Stimulated activated CD8-positive, alpha-beta memory T cell treated with anti-CD3 and anti-CD28 coated beads, Interleukin-4, amount 100 ng/mL, for 48 hours (primary cell): ENCODE measurements at places on chromosomes 16 and 17.

GRCh38 chr17:67994817-67995569 is 1.3 kb downstream of the C17orf58 start:
- DNase-seq = peak; percentile 22

- DNase-seq = no peak
These were observed 251.1 kb downstream of the ABCC12 start for GRCh38 chr16:47904691-47905090.

DNA sequence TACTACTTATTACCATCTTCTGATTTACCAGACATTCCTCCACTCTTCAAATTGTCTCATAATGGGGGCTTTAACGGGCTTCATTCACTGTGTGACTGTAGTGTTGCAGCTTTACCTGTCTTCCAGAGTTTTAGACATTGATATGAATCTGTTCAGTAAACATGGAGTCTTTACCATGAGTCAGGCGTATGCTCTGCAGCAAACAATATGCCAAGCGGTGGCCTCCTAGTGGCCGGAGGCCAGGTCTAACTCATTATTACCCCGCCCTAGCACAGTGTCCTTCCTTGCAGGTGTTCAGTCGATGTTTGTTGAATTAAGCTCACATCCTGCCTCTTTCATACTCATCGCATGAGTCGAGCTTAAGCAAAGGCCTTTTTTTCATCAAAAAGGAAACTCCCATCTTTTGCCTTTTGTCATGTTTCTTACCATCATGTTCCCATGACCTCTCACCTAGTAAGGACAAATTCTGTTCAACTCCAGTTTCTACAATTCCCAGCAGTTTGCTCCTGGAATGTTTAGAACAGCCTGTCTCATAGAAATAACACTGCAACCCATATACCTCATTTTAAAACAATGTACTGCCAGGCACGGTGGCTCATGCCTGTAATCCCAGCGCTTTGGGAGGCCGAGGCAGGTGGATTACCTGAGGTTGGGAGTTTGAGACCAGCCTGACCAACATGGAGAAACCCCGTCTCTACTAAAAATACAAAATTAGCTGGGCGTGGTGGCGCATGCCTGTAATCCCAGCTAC is 39.4 kb downstream of the TUBD1 start:
- no peak for DNase-seq

DNA sequence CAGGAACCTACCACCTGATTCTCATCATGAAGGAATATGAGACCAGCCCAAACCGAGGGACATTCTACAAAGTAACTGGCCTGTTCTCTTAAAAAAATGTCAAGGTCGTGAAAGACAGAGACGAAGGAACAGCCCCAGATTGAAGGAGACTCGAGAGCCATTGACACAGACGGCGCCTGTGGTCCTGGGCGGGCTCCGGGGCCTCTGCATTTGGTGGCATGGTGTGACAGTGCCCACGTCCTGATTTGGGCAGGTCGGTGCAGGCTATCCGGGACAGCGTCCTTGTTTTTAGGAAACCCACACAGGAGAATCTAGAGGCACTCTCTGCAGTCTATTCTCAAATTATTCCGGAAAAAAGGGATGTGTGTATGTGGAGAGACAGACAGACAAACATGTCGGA is 64.1 kb downstream of the ADCY9 start:
- DNase-seq = no peak

GRCh38 chr16:77680496-77680895 is 41.8 kb upstream of the NUDT7 start:
- DNase-seq = no peak

GRCh38 chr17:55622547-55622946 is 100.1 kb downstream of the TMEM100 start:
- no peak for DNase-seq

GRCh38 chr17:77470800-77471733 is 330.3 kb downstream of the SEC14L1 start:
- DNase-seq = no peak

- peak; percentile 75 for DNase-seq
These were observed 4.0 kb upstream of the WNT3 start for GRCh38 chr17:46822388-46822921.

DNA sequence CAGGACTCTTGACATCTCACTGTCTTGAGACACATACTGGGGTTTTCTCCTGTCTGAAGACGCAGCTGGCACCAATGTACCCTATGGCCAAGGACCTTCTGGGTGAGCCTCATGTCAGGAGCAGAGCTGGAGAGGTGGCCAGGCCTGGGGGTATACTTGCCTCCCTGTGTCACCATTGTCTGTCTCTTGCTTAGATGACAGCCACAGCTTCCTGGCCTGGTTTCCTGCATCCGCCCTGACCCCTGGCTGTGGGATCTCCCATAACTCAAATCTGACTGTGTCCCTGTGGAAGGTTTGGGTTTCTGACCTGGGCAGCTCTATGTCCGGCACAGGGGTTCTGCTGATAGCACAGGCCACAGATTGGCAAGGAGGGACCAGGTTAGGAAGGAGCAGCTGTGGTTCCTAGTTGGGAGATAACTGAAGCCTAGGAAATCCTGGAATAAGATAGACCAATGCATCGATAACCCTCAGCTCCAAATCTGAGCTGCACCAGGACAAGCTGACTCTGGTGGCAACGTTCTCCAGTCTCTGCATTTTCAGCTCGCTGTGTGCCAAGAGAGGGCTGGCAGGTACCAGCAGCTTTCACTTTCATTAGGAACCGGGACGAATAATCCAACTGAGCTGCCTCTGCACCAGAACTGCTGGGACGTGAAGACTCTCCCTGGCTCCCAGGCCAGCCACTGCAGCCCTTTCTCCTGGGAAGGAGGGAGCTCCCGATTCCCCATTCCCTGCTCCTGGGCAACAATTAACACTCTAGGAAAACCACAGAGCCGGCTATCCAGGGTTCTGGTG is 5.0 kb downstream of the DEXI start:
- no peak for DNase-seq

DNA sequence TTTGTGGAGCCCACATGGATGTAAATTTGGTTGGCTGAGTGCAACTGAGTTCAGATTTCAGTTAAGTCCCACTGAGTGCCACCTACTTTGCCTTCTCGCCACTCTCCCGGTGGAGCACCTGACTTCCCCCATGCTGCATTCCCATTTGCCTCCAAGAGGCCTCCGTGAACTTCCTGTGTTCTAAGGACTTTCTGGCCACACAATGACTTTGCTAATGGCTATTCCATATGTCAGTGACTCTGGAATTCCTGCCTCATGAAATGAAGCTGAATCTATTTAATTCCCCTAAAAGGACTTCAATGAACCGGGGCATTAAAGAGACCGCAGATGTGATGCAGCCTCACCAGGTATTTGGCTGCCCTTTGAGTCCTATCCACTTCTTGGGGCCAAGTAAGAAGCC is 29.9 kb downstream of the ABCC12 start:
- DNase-seq = no peak

DNA sequence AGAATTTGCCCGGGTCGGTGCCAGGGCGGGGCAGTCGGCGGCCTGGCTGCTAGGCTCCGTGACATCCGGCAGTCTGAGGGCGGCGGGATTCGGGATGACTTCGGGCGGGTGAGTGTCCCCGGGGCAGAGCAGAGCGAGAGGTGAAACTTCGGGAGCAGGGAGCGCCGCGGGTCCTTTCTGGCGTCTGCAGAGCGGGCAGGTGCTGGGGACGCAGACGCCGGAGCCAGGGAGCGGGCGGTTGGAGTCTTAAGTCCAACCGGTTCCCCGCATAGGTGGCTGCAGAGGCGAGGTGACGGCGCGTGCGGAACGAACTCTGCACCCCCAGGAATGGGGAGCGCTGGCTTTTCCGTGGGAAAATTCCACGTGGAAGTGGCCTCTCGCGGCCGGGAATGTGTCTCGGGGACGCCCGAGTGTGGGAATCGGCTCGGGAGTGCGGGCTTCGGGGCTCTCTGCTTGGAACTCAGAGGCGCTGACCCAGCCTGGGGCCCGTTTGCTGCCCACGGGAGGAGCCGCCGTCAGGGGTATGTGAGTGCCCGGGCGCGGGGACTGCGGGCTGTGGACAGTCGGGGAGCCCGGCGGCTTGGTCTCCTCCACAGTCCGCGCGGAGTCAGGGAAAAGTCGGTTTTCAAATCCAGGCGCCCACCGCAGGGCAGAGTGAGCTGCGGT is at the start of gene B4GALNT2:
Gene B4GALNT2, plus strand, starts transcription at position 71 of the 666 bp plus-strand sequence. Its CDS starts 24 bp downstream, at position 95.
- peak; percentile 32 for DNase-seq

DNA sequence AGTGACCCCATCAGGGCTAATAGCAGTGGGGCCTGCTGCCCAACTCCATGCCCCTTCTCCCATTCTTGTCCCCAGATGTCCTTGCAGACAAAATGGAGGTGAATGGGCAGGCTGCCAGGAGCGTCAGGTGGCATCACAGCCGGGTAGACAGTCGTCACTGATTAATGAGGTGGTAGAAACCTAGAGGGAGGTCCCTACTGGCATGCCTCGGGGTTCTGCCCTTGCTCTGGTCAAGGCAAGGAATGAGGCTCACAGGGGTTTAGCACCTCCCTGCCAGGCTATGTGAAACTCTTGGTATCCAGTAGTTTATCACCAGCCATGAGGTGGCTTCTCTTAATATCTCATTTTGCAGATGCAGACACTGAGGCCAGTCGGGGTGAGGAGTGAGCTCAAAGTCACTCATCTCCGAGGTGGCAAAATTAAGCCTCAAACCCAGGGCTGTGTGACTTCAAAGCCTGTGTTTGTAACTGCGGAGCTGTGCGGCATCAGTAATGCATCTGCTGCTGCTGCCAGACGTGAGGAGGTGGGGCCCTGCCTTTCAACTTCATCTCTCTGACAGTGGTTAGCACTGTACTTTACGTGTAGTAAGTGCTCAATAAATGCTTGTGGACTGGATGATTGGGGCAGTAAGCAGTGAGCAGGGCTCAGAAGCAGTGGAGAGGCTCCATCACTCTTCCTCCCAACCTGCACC is 21.3 kb downstream of the RAI1 start:
- DNase-seq = no peak

DNA sequence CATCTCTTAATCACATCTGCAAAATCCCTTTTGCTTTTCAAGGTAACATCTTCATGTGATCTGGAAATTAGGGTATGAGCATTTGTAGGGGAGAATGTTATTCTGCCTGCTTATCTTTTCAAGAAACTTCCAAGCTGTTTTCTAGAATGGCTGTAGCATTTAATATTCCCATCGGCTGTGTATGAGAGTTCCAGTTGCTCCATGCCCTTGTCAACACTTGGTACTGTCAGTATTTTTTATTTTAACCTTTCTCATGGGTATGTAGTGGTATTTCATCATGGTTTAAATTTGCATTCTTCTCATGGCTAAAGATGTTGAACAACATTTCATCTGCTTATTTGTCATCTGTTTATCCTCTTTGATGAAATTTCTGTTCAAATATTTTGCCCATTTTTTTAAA is 90.6 kb upstream of the HLF start:
- no peak for DNase-seq

GRCh38 chr17:76529224-76530094 is 8.1 kb downstream of the CYGB start:
- no peak for DNase-seq

DNA sequence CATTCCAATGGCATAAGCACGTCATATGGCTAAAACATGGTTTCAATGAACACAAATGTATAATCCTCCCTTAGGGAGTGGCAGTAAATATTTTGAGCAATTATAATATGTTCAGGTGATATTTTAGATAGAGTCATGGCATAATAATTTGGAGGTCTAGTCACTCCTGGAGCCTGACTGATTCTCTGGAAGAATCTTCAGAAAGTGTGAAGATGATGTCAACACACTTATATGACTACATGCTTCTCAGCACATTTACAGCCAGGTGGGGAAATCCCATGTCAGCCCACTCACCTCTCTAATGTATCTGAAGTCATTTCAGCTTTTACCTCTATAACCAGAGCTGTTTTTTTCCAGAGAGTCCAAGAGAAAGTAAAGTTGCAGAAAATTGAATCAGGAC is 474.8 kb downstream of the SHISA9 start:
- DNase-seq = no peak

GRCh38 chr16:83138976-83139690 is 512.4 kb downstream of the CDH13 start:
- DNase-seq = no peak

- DNase-seq = no peak
These were observed 10.8 kb upstream of the GCSH start for GRCh38 chr16:81106826-81107503.

DNA sequence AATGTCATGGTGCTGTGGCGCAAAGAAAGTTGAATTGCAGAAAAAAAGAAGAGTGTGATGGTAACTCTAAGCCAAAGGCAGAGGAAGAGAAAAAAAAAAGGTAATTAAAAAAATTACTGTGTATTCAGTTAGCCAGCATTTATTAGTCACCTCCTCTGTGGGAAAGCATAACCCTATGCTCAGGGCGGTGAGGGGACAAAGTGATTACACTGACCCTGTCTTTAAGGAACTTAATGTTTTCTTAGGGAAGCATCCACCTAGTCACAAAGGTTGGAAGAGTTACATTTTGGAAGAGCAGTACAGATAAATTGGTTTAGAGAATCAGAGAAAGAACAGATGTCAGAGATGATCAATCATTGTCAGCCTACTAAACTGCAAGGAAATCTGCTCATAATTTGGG is 410.3 kb downstream of the CDH11 start:
- DNase-seq = no peak

DNA sequence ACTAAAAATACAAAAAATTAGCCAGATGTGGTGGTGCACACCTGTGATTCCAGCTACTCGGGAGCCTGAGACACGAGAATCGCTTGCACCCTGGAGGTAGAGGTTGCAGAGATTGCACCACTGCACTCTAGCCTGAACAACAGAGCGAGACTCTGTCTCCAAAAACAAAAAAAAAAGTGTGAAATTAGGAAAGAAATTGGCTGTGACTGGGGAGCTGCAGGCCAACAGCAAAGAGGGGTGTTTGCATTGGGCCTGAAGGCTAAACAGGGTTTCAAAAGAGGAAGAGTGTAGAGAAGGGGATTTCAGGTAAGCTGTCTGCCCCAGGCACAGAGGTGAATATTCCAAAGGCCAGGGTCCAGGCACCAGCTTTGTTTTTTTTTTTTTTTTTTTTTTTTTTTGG is 9.4 kb downstream of the BMERB1 start:
- DNase-seq = no peak

- DNase-seq = no peak
These were observed 53.6 kb downstream of the XPO6 start for GRCh38 chr16:28158136-28158535.

GRCh38 chr17:7384489-7385081 is 3.7 kb downstream of the TNK1 start:
- no peak for DNase-seq

- DNase-seq = peak; percentile 36
These were observed 137.0 kb upstream of the SOX9 start for GRCh38 chr17:71983828-71984227.
